Occipital lobe (tissue), 3 donors: ENCODE measurements at places on chromosomes 4 and X. TPM values are rescaled to one million over a fixed set of nuclear protein-coding genes. Genes with fewer than 3 reads are reported as not detected.

DNA sequence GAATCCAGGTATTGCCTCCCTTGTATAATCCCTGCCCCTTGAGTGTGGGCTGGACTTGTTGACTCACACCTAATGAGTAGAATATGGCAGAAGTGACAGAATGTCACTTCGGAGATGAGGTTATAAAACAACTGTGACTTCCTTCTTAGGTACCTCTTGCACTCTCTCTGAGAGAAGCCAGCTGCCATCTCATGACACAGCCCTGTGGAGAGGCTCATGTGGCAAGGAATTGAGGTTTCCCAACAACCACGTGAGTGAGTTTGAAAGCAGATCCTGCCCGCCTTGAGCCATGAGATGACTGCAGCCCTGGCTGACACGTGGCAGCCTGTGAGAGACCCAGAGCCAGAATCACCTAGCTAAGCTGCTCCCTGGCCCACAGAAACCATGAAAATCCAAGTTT is 13.5 kb downstream of the ASB11 start:
- no peak for DNase-seq

DNA sequence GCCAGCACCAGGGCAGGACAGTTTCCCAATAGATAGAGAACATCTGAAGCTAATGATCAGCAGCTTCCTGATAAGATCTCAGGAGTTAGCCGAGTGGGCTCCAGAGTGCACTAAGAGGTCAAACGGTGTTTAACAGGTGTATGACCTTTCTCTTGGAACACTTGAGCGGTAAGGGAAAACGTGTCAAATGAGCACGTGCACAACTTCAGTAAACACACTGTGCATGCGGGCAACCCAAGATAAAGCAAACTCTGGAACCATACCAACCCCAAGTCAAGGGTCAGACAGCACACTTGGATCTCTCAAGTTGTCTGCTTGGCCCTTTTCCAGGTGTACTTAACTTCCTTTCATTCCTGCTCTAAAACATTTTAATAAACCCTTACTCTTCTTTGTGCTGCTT is 1941.5 kb upstream of the PCDH10 start:
- no peak for DNase-seq

GRCh38 chr4:29375716-29376115 is 1344.5 kb upstream of the PCDH7 start:
- no peak for DNase-seq

Gene MND1
- 5.1 TPM for total RNA-seq

Gene SLC7A11
- total RNA-seq = 30.9 TPM

GRCh38 chr4:46329118-46329976 is 60.6 kb downstream of the GABRA2 start:
- DNase-seq = peak; percentile 1

DNA sequence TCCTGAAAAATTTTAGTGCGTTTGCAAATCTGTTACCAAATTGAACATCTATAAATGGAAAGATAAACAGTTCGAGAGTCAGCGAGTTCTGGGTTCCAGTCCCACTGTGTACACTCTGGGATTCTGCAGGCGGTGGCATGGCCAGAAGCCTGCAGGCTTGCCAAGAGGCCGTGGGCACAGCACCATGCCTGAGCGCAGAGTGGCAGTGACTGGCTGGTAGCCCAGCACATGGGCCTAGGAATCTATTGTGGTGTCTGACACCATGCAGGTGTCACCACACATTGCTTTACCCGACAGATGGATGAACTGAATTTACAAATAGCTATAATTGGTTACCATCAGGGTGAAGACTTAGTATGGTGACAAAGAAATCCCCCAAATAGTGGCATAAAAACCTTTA is 71.7 kb upstream of the TLR3 start:
- DNase-seq = peak; percentile 22

GRCh38 chrX:124529786-124530185 is 183.4 kb downstream of the SH2D1A start:
- no peak for DNase-seq

GRCh38 chr4:3673716-3674478 is 92.3 kb upstream of the ADRA2C start:
- DNase-seq = no peak

Gene PFKFB1
- not detected for total RNA-seq

Gene MAGEA12
- not detected for total RNA-seq

DNA sequence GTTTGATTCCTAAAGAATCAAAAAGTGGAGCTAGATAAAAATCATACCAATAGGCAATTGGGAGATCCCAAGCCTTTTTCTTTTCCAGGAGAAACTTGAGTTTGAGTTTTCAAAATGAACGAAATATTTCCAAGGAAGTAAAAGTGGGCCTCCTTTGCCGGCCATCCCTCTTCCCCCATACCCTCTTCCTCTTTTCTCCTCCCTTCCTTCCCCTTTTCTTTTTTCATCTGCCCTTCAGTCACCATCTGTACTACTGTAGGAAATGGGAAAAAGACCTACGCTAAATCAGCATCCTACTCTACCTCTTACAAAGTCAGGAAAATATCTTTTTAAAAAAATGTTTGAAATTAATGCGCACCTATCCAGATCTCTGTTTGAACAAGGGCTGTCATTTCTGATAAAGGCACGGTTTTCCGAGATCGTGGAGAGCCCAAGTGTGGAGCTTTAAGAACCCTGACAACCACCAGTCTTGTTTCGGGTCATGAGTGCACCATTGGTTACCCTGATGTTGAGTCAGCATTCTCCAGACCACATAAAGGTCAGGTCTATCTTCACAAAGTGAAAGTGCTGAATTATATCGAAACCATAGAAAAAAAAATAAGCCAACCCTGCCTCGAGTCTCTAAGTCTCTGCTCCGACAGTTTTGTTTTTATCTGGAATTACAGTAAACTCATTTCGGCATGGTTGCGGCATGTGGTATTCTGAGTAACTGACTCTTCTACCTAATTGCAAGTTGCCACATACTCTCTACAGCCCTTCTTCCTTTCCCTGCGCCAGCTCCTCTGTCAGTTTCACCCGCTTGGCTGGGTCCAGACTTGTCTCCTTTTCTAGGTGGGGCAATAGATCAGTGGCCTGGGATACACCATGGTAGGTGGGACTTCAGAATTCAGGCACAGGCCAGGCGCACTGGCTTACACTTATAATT is 140.2 kb upstream of the KLF3 start:
- DNase-seq = no peak

Gene SPACA5
- total RNA-seq = not detected

Gene ERCC6L
- total RNA-seq = 0.62 TPM

Gene MSX1
- total RNA-seq = 3.0 TPM

- no peak for DNase-seq
These were observed 63.3 kb upstream of the RELL1 start for GRCh38 chr4:37749398-37749988.

Gene MAGEA10
- not detected for total RNA-seq

Gene TREX2
- total RNA-seq = not detected

Gene PNMA3
- 11.5 TPM for total RNA-seq

DNA sequence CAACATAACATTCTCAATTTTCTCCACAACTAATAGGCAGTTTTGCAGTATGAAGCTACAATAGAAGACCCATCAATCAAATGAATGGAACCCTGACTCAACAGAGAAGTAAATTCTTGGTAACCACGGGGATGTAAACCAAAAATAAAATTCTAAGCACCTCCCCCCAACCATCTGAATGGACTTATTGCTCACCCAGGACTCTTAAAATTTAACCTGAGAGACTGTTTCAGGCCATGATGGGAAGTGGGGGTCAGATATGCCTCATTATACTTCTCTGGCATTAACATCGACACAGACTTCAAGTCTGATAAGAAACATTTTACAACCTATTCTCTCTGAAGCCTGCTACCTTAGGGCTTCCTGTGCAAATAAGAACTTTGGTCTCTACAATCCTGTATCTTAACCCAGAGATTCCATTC is 620.9 kb downstream of the TLL1 start:
- no peak for DNase-seq

- no peak for DNase-seq
These were observed at the start of gene PDGFRA for GRCh38 chr4:54228961-54229501. PDGFRA (plus strand) TSS chr4:54229293; CDS start chr4:54258769, 29,476 bp downstream.
